RCC 7860 (cell line): ENCODE measurements at places on chromosomes 2 and 18.

GRCh38 chr18:59093668-59094067, 46.0 kb upstream of the SEC11C start:
- no peak for DNase-seq

DNA sequence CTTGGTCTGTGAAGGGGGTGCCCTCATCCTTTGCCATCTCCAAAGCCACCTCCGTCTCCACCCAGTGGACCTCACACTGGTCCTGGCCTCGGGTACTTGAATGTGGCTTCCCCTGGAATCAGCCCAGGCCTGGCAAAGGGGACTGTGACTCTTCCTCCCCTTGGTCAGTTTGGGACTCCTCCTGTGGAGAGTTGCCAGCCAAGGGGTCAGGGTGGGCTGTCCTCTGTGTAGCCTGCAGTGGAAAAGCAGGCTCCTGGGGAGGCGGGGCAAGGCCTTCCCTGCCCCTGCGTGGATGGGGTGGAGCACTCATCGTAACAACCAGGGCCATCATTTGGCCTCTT, 59.8 kb downstream of the INHBB start:
- no peak for DNase-seq

DNA sequence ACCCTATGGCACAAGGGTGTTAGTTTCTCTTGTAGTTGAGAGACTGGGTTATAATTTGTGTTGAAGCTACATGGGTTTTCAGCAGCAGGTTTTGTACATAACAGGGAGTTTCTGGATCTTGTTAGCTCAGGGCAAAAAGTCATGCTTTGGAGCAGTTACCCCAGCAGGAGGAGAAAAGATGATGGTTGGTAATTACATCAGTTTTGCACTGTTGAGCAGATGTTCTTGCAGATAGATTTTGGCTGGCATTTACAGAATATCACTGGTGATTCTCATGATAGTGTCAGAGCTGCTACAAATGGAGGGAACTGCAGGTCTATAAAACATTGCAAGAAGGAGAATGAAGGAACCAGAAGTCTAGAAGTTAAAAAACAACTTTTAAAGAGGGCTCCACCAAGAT, 215.2 kb upstream of the ATP5MC3 start:
- no peak for DNase-seq

DNA sequence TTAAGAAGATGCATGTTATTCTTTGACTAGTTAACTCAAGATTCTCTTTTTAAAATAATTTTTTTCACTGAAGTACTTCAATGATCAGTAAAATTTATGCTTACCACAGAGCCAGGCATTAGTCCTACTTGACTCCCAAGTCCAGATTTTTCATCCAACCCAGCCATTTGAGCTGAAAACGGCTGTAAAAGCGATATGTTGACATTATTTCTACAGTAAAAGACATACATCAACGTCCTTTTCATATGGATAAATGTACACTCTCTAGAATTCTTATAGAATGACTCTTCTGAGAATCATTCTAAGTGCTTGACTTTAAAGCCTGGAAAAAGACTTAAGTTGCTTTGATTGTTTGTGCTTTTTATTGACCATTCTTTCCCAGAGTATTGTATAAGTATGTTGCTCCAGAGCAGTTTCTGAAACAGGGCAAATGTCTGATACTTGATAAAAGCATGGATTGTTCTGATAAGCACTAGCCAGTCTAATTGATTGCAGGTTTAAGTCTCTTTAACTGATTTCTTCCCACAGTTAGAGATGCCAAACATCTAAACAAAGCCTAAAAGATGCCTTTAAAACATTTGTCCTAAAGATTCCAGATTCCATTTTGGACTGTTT, 90.9 kb downstream of the COL5A2 start:
- no peak for DNase-seq

DNA sequence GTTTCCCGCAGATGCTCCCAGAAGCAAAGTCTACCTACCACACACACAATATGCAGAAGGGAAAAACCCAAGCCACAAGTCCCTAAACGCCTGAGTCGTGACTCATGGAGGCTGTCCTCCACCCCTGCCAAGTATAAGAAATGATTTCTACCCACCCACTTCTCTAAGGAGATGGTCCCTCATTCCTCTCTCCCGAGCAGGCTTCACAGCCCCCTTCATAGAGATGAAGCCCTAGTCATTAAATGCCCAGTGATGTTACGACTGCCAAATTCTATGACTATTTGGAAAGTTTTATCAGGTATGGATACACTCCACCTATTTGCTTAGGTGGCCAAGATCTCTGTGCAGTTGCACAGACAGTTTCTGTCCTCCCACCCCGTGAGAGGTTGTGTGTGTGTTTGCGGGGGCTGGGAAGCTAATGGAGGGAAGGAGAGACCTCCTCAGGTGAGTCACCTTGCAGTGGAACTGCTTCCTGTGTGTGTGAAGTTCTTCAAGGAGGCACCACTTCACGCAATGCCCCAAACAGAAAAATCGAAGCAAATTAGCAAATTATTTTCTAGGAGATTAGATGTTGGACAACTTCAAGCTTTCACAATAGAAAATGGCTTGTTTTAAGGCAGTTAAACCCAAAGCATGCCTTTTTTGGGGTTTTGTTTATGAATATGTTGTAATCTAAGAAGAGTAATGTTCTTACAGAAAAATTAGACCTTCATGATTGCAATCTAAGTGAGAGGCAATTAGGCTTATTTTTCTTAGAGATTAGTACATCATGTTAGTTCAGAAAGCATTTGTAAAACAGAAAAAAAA, 175.2 kb downstream of the TGIF1 start:
- DNase-seq, result peak; percentile 97

DNA sequence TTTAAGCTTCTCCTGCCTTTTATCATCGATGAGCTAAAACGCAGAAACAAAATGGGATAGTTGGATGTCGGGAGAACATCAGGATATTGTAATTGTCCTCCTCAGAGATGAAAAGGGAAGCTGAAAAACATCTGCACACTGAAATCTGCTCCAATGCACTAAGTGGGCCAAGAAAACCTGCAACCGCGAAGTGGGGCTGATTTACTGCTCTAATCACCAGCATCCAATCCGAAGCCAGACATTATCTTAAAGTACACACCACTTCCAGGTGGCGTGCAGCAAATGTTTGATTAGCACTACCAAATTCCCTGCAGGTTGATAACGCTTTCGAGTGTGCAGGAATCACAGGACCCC, 230.3 kb upstream of the SLC14A2 start:
- DNase-seq, result no peak

GRCh38 chr18:13511961-13512577, 214.3 kb downstream of the FAM210A start:
- no peak for DNase-seq

DNA sequence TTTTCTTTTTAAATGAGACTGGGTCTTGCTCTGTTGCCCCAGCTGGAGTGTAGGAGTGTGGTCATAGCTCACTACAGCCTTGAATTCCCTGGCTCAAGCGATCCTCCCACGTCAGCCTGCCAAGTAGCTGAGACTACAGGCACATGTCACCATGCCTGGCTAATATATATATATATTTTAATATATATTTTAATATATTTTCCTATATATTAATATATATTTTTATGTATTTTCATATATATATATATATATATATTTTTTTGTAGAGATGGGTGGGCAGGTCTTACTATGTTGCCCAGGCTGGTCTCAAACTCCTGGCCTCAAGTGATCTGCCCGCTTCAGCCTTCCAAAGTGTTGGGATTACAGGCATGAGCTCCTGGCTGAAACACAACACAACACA, 144.5 kb upstream of the GATA6 start:
- no peak for DNase-seq

DNA sequence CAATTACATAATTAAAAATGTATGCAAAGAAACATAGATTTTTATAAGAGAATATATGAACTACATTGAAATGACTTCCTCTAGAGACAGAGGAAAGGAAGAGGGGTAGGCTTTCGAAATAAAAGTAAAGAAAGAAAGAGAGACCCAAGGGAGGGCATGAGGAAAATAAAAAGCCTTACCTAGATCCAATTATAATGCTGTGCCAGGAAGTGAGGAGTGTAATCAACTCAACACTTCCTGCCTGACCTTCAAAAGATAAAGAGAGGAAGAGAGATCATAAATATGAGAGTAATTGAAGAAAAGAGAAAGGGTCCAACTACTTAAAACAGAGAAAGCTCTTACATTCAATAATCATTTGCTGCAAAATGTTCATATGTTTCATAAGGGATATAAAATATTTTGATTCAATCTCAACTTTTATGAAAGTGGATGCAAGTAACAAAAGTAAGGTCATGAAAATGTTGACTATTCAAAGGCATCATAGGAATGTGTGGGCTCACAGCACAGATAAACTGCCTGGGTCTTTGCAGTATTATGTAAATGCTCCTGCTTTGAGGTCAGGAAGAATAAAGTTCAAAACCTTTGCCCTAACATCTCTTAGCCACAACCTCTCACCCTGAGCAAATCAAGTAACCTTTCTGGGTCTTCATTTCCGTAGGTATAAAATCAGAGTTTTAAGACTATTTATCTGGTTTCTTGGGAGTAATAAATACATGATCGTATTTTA, 1237.7 kb downstream of the LRP1B start:
- no peak for DNase-seq

DNA sequence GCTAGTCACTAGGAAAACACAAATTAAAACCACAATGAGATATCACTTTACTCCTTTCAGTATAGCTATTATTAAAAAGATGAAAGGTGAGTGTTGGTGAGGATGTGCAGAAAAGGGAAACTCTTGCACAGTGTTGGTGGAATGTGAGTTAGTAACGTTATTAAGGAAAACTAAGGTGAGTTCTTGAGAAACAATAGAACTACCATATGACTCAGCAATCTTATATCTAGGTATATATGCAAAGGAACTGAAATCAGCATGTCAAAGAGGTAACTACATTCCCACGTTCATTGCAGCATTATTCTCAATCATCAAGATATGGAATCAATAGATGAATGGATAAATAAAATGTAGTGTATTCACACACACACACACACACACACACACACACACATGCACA, 117.3 kb upstream of the HNMT start:
- no peak for DNase-seq

DNA sequence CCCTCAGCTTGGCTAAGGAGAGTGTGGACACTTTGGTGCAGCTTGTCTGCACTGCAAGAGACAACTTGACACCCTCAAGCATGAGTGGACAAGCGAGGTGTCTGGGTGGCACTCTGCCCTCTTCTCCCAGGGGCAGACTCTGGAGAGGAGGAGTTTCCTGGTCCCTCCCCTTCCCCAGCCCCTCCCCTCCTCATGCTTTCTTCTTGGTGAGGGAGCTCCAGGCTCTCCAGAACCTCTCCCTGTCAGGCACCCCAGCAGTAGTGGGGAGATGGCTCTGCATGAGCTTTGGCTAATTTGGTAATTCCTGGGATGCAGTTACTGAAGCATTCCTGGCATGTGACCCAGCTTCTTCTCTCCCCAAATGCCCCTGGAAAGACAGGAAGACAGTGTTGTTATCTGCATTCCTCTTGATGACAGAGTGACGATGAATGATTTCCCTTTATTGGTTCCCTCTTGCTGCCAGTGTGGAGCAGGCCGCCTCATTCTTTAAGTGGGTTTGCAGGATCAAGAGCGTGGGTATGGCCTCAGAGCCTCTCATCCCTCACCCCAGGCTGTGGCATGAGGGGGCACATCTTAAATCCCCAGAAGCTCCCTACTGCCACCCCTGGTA, 89.2 kb downstream of the STPG4 start:
- DNase-seq, result peak; percentile 88

DNA sequence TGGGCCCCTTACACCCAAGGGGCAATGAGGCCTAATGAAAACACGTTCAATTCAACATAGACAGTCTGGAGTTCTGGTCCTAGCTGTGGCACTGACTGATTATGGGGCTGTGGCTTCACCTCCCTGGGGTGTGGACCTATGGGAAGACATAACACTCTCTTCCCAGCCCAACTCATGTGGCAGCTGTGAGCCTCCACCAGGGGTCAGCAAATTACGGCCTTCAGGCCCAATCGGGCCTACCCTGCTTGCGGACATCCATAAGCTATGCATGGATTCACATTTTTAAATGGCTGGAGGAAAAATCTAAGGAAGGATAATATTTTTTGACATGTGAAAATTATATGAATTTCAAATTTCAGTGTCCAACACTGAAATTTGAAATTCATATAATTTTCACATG, 101.3 kb downstream of the LOXHD1 start:
- DNase-seq, result no peak

GRCh38 chr2:11144077-11144737, 11.1 kb upstream of the SLC66A3 start:
- DNase-seq, result no peak

DNA sequence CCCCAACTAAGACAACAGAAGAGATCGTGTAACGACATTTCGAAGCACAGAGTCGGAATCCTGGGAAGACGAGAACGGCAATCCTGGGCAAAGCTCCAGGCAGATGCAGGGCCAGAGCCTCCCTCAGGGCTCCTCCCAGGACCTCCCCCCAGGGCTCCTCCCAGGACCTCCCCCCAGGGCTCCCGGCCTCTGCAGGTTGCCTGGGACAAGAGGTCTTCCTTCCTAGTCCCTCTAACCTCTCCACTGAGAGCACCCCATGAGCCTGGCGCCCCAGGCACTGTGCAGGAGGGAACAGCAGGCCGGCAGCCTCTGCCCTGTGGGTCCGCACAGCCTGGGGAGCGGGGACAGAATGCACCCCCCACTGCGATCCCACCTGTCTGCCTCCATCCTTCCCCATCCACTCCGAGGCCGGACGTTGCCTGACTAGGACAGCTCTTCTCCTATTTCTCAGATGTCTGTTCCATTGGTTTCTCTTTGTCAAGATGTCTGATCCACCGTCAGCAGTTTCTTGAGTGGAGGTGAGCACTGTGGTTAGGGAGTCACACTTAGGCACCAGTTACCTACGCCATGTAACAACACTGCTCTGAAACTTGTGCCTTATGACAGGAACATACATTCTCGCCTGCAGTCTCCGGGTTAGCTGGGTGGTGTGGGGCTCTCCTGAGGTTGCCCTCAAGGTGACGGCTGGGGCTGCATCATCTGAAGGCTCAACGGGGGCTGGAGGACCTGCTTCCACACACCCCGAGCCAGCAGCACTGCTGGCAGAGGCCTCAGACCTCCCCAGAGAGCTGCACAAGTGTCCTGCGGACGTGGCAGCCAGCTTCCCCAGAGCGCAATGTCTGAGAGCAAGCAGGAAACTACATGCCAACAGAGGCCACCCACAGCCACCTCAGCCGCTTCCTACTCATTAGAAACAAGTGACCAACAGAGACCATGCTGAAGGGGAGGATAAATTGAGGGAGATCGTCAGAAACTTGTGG, 28.9 kb downstream of the ADI1 start:
- no peak for DNase-seq

DNA sequence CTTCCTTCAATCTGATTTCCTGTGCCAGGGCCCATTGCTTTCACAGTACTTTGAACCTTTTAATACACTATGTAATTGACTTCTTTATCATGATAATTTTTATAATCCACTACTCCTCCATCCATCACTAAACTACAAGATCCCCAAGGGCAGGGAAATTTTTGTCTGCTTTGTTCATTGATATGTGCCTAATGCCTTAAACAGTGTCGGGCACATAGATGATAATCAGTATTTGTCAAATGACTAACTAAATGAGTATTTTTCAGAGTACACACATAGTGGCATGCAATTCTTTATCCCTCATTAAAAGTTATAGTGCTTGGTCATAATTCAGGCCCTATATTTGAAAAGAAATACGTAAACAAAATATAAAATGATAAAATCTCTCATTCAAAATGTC, 5.3 kb upstream of the STAMBP start:
- DNase-seq, result no peak

- DNase-seq, result peak; percentile 35
Observed at GRCh38 chr2:179422037-179422643, 157.5 kb upstream of the SESTD1 start.
